ENCODE measurements at places on chromosomes 16 and 17.

DNA sequence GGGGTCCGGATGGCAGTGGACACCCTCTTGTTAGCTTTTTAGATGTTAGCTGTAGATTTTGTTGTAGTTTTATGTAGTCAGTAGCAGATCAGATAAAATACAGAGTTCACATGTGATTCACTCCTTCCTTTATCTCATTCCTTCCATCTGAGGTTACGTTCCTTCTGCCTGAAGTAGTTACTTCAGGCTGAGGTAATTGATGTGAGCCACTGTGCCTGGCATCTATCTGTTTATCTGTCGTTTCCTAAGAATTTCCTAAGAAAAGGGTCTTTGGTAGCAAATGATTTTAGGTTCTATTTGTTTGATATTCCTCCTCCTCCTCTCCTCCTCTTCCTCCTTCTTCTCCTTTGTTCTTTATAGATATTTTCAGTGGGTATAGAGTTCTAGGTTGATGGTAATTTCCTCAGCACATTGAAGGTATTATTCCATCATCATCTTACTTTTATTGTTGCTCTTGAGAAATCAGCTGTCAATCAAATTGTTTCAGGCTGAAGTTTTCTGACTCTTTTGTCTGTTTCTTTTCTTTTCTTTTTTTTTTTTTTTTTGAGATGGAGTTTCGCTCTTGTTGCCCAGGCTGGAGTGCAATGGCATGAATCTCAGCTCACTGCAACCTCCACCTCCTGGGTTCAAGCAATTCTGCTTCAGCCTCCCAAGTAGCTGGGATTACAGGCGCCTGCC is 29.6 kb upstream of the FBXO47 start:
- no peak for DNase-seq

DNA sequence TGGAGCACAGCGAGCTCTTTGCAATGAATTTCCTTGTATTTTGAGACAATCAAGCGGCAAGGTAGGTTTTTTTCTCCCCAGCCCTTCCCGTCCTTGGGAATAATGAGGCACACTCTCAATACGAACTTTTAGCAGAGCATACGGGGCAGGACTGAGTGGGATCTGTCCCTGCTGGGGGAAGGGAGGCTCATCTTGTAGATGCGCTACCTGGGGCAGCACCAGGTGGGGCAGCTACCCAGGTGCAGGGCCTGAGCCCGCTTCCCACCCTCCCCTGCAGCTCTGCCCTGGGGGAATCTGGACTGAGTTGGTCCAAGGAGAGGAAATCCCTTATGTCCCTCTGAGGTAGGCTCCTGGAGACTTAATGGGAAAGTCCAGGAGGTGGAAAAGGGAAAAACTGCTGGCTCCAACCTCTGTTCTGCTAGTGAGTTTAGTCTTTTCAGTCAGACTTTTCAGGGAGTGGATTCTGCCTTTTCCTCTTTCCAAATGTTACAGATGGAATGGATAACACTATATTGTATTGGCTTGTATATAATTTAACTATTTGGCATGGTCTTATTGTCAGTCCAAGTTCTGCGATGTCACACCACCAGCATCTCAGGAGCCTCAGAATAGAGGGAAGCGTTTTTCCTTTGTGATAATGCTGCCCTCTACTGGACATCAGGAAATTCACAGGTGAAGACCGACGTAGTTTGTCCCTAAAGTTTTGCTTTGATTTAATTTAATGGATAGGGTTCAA is 9.6 kb upstream of the CES1 start:
- DNase-seq = peak; percentile 22

DNA sequence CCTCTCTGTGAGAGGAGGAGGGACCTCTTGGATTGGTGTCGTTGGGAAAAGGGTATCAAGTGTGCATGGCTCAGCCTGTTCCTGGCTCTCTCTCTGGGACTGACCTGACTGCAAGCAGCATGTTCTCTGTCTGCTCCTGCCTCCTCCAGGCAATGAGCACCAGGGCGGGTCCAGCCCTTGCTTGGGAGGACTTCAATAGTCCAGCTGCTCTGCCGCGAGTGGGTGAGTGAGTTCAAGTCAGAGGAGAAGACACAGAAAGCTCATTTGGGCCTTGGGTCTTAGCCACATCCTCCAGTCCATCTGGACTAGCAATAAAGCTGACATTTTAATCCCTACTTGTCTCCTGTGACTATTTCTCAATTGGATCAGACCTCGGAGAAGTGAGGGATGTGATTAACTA is 25.2 kb upstream of the TNS4 start:
- DNase-seq = no peak

GRCh38 chr17:82029990-82030469 is 1.4 kb upstream of the RAC3 start:
- no peak for DNase-seq

- no peak for DNase-seq
Measured at GRCh38 chr17:76670718-76671122, 27.2 kb upstream of the ST6GALNAC1 start.

- no peak for DNase-seq
Measured at GRCh38 chr16:1610899-1611632, 806 bp downstream of the IFT140 start.

- no peak for DNase-seq
Measured at GRCh38 chr17:21285164-21286065, 904 bp downstream of the MAP2K3 start.

- no peak for DNase-seq
Measured at GRCh38 chr16:48575471-48576050, 34.4 kb downstream of the N4BP1 start.

- no peak for DNase-seq
Measured at GRCh38 chr17:74711058-74711824, 1.5 kb downstream of the CD300LF start.

DNA sequence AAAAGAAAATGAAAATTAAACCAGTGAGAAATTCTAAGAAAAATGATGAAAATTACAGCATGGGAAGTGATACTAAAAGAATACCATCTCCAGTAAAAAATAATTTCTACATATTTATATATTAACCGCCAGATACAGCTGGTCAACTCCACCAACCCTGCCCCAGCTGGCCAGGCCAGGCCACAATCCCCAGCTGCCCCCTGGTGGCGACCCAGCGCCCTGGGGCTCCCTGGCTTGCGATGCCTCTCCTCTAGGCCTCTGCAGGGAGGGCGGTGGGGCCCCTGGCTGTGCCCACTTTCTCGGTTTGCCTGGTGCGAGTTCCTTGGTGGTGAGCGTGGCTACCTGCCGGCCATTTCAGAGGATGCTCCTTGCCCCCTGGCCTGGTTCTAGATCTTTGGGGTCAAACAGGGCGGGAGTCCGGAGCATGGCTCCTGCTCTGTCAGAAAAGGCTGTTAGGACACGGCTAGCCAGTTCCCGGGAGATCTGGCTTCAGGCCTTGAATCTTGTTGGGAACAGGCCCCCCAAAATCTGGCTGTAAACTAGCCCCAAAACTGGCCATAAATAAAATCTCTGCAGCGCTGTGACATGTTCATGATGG is 14.5 kb downstream of the GLIS2 start:
- no peak for DNase-seq

- DNase-seq = no peak
Measured at GRCh38 chr17:2331303-2331702, 5.0 kb downstream of the TSR1 start.

- DNase-seq = no peak
Measured at GRCh38 chr16:4613636-4614570, 785 bp downstream of the UBALD1 start.

DNA sequence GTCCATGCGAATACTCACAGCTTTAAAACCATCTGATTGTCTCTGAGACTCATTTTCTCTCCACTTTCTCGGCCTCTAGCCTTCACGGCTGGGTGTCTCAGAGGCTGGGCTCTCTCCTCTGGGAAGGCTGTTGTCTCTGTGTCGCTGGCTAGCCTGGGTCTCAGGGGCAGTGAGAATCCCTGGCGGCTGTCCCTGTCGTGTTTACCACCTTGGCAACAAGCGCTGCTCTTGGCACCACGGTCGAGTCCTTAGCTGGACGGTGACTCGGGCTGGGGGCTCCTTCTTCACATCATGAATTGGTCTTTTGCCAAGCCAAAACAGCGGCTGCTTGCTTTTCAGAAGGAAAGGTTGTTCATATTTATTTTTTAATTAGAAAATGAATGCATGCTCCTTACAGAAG is 81.1 kb downstream of the MSI2 start:
- DNase-seq = no peak

GRCh38 chr17:65515959-65516948 is 45.2 kb downstream of the AXIN2 start:
- DNase-seq = no peak

DNA sequence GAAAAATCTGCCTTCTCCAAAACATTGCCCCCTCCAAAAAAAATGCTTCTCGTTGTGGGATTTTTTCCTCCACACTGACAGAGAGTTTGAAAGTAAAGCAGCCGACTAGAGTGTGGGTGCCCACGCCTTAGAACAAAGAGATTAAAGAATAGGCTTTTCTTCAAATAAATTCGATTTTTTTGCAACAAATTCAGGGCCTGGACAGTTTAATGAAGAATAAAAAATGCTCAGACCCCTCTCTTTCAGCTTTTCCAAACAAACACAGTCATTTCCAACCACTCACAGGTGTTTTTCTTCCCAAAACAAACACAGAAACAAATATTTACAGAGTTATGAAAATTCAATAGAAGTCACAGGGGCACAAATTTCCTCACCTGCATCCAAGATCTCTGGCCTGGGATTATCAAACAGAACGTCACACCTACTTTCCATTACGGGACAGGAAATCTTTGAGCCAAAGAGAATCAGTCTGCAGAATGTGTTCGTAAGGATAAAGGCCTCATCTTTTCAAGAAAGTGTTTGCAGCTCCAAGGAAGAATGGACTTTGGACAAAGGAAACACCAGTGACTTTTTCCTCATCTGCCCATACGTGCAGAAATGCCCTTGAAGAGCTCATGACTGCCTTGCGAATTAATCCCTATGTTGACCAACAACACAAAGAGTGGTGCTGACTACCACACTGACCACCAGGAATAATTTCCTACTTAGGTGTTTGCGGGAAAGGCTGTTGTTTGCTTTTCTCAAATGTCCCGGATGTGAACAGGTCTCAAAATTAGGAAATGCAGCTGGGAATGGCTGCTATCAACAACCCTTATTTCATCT is 31.3 kb upstream of the TOX3 start:
- no peak for DNase-seq

DNA sequence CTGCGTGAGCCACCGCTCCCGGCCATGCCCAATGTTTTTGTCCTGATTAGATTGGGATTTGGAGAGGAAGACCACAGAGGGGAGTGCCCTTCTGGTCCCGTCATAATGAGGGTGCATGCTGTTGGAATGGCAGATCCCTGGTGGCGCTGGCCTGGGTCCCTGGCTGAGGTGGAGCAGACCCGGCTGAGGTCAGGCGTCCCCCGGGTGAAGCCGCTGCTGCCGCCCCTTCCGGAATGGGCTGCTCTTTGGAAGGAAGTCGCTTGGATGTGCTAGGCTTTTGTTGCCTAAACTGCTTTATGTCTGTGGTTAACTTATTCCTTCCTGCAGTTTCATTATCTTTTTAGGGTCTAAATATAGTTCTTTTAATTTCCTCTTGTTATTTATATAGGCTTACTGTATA is 120.3 kb upstream of the CHMP6 start:
- DNase-seq = no peak

GRCh38 chr17:81350320-81350890 is 44.9 kb upstream of the BAHCC1 start:
- no peak for DNase-seq

DNA sequence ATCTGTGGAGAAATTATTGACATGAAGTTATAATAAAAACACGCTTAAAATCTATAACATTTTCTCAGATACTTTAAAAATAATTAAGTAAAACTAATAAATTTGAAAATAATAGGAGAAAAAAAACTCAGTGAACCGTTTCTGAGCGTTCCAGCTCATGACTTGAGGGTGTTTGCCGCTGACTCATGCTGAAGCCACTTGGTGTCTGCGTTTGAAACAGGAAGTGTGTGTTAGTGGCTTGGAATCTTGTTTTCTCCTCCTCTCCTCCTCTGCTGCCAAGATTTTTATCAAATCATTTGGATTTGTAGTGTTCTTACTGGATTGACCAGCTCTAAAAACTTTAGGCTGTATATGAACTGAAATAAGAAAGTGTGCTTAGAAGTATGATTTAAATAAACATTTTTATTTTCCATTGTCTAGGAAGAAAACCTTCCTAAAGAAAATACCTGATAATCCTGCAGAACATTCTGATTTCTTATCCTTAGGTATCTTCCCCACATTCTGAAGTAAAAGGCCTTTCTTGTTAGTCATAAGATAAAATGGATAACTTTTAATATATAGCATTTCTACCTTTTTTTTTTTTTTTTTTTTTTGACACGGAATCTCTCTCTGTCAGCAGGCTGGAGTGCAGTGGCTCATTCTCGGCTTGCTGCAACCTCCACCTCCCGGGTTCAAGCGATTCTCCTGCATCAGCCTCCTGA is 30.8 kb downstream of the USP10 start:
- no peak for DNase-seq

- DNase-seq = no peak
Measured at GRCh38 chr17:48814504-48814903, 2.5 kb downstream of the TTLL6 start.

- DNase-seq = no peak
Measured at GRCh38 chr16:31395647-31396046, 2.5 kb downstream of the ITGAD start.

- DNase-seq = no peak
Measured at GRCh38 chr17:50681263-50682200, 26.2 kb downstream of the ANKRD40 start.

- no peak for DNase-seq
Measured at GRCh38 chr16:2828521-2828840, 1.6 kb upstream of the ZG16B start.

- no peak for DNase-seq
Measured at GRCh38 chr17:63514477-63514876, 8.7 kb upstream of the KCNH6 start.

DNA sequence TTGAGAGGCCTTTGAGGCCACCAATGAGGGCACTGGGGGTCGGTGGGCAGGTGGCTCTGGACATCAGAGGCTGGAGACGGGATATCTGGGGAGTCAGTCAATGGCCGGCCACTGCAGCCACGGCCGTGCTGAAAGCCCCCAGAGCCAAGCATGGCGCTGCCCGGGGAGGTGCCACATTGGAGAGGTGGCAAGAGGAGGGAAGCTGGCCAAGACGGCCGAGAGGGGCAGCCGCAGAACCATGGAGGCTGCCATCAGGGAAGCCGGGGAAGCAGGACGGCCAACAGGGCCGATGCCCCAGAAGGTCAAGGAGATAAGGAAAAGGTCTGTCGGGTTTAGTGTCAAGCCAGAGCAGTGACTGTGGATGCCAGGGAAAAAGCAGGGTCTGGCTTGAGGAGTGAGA is 9.8 kb downstream of the RTN4RL1 start:
- no peak for DNase-seq

DNA sequence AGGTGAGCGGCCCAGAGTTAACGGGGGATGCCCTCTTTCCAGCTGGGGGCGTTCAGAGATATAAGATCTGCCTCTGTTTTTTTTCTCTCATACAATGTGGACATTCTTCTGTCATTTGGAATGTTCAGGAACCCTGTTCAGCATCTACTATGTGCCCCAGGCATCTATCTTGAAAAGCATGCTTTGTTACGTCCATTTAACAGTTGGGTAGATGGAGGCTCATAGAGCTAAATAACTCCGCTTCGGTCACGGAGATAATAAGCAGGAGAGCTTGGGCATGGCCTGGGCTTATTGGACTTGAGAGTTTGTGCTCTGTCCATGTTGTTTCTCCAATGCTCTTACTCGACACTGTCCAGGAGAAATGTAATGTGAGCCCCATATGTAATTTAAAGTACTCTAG is 6.1 kb downstream of the DHODH start:
- no peak for DNase-seq

- DNase-seq = no peak
Measured at GRCh38 chr16:58176608-58177352, 21.1 kb downstream of the CSNK2A2 start.

GRCh38 chr17:49090878-49091594 is 41.5 kb upstream of the B4GALNT2 start:
- no peak for DNase-seq

- DNase-seq = no peak
Measured at GRCh38 chr16:82732461-82732860, 105.7 kb downstream of the CDH13 start.

GRCh38 chr16:12020009-12020408 is 43.5 kb downstream of the SNX29 start:
- no peak for DNase-seq
